ENCODE measurements at places on chromosomes 2 and 18. TPM values are rescaled to one million over a fixed set of nuclear protein-coding genes. Genes with fewer than 3 reads are reported as not detected.
A peak's percentile ranks its signal among the peaks of the same experiment; 100 is the strongest.

DNA sequence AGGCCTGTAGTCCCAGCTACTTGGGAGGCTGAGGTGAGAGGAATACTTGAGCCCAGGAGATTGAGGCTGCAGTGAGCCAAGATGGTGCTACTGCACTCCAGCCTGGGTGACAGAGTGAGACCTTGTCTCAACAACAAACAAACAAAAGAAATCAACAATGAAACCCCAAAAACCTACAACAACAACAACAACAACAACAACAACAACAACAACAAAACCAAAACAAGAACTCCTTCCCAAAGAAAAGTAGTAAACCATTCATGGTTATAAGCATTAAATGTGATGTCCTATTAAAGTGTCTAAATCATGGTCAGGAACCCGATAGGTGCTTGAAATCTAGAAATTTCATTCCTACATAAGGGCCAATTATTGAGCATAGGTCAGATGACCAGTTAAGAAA lies 13.5 kb upstream of the IL1R1 start:
- peaks cover 46% of the 10 kb centered on the region for H3K36me3 ChIP-seq
- peaks cover 64% of the 10 kb centered on the region for H3K4me1 ChIP-seq
- no peak for DNase-seq
- no peak overlapping the region for H3K4me3 ChIP-seq
- H3K27ac ChIP-seq, result no peak overlapping the region
- H3K27me3 ChIP-seq, result peaks cover 8% of the 10 kb centered on the region

GRCh38 chr2:197993830-197994229 lies 189.4 kb downstream of the PLCL1 start:
- no peaks in the 10 kb centered on the region for H3K27me3 ChIP-seq
- no peak overlapping the region for H3K4me3 ChIP-seq
- peaks cover 10% of the 10 kb centered on the region for H3K36me3 ChIP-seq
- peaks cover 69% of the 10 kb centered on the region for H3K4me1 ChIP-seq
- peak overlapping the region; percentile 26 for H3K27ac ChIP-seq

DNA sequence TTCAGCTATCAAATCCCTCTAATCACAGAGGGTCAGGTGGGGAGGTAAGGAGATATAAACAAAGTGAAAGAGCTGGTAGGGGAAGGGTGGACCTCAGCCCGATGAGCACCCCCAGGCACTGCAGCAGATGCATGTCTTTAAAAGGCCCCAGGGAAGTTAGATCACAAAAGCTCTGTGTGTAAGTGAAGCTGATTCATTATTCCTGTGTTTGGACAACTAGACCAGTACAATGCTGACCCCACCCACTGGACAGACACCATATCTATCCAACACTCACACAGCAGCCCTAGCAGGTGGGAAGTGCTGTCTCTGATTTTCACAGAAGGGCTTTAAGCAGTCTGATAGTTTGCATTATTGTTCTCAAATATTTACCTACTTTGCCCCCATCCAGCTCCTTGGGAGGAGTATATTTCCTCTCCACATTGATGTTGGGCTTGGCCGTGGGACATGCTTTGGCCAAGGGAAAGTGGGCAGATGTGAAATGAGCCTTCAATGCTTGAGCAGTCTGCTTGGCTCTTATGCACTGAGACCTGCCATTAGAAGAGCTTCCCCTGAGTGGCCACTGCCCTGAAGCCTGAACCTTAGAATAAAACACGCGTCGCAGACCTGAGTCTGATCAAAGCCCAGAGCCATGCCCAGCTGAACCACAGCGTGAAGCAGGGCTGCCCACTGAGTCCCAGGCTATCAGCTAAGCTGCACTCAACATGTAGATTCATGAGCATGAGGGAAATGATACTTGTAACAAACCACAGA lies 111.4 kb downstream of the COPS8 start:
- no peak overlapping the region for H3K4me3 ChIP-seq
- H3K27ac ChIP-seq, result no peak overlapping the region
- no peaks in the 10 kb centered on the region for H3K27me3 ChIP-seq
- DNase-seq, result no peak
- H3K36me3 ChIP-seq, result no peaks in the 10 kb centered on the region

DNA sequence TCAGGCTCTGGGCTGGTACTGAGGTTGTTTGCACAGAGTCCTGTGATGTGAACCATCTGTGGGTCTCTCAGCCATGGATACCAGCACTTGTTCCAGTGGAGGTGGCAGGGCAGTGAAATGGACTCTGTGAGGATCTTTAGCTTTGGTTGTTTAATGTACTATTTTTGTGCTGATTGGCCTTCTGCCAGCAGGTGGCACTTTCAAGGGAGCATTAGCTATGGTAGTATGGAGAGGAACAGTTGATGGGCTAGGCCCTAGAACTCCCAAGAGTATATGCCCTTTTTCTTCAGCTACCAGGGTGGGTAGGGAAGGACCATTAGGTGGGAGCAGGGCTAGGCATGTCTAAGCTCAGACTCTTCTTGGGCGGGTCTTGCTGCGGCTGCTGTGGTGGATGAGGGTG lies 257.0 kb upstream of the GYPC start:
- H3K27me3 ChIP-seq, result peaks cover 14% of the 10 kb centered on the region
- no peak overlapping the region for H3K4me3 ChIP-seq
- H3K36me3 ChIP-seq, result no peaks in the 10 kb centered on the region
- no peaks in the 10 kb centered on the region for H3K4me1 ChIP-seq

DNA sequence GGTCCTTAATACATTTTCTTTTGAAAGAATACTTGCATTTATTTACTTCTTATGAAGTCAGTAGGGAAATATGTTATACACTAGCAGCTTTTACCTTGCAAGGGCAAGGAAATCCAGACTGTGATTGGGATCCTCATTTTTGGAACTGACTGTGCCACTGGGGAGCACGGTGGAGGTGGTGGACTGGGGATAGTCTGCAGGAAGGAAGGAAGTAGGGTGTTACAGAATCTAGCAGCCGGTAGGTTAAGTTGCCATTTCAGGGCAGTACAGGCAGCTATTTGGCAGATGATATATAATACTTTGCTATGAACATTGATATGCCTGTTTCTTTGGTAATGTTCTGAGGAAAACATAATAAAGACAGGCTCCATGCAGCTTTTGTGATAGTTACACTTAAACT lies 238.3 kb downstream of the PHLPP1 start:
- no peaks in the 10 kb centered on the region for H3K27me3 ChIP-seq
- no peaks in the 10 kb centered on the region for H3K36me3 ChIP-seq
- H3K4me1 ChIP-seq, result peaks cover 9% of the 10 kb centered on the region
- no peak overlapping the region for H3K4me3 ChIP-seq
- DNase-seq, result no peak
- H3K27ac ChIP-seq, result no peak overlapping the region

GRCh38 chr2:63977904-63978303 lies 41.3 kb downstream of the VPS54 start:
- peaks cover 26% of the 10 kb centered on the region for H3K36me3 ChIP-seq
- peak overlapping the region; percentile 63 for H3K27ac ChIP-seq
- H3K4me1 ChIP-seq, result peaks cover 29% of the 10 kb centered on the region
- DNase-seq, result peak; percentile 51

DNA sequence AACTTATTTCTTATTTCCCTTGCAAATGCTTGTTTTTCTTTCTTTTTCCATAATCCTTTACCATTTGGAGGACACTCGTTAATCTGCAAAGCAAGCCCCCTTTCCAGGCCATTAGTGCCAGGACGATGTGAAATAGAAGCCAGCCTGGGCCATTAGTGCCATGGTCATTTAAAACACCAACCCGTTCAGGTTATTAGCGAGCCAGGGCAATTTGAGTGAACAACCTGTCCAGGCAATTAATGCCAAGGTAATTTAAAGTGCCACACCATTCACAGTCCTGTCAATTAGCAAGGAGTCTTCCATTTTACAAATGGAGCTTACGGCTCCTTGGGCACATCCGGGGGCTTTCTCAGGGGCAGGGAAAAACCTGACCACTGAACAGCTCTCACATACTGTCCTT lies 370.6 kb downstream of the HRH4 start:
- H3K27me3 ChIP-seq, result peaks cover 16% of the 10 kb centered on the region
- H3K4me3 ChIP-seq, result no peak overlapping the region
- no peak overlapping the region for H3K27ac ChIP-seq
- DNase-seq, result no peak

DNA sequence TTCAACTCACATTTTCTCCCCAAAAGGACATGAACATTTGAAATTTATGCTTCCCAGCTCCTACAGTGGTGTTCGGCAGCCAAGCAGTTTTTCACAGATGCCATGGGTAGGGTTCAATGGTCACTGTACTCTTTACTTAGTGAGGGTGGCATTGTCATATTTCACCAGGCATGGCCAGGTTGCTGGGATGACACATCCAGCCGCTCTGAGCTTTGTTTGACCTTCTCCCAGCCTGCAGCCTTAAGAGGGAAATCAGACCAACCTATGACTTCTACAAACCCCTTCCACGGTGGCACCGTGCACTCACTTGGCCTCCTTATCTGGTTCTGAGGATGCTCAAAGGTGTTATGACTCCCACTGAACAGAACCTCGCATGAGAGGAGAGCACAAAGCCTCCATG lies 108.4 kb upstream of the SH3BP4 start:
- DNase-seq, result no peak
- no peak overlapping the region for H3K27ac ChIP-seq
- no peak overlapping the region for H3K4me3 ChIP-seq
- peaks cover 7% of the 10 kb centered on the region for H3K27me3 ChIP-seq

The LYPD6 gene
- total RNA-seq, result not detected

The NCKAP5 gene
- total RNA-seq, result not detected

The USP14 gene
- total RNA-seq, result 94.7 TPM

The MAL gene
- 35.4 TPM for total RNA-seq

The VWC2L gene
- total RNA-seq, result not detected
